NB4 (cell line): ENCODE measurements at places on chromosomes 13 and 19.
A peak's percentile ranks its signal among the peaks of the same experiment; 100 is the strongest.

DNA sequence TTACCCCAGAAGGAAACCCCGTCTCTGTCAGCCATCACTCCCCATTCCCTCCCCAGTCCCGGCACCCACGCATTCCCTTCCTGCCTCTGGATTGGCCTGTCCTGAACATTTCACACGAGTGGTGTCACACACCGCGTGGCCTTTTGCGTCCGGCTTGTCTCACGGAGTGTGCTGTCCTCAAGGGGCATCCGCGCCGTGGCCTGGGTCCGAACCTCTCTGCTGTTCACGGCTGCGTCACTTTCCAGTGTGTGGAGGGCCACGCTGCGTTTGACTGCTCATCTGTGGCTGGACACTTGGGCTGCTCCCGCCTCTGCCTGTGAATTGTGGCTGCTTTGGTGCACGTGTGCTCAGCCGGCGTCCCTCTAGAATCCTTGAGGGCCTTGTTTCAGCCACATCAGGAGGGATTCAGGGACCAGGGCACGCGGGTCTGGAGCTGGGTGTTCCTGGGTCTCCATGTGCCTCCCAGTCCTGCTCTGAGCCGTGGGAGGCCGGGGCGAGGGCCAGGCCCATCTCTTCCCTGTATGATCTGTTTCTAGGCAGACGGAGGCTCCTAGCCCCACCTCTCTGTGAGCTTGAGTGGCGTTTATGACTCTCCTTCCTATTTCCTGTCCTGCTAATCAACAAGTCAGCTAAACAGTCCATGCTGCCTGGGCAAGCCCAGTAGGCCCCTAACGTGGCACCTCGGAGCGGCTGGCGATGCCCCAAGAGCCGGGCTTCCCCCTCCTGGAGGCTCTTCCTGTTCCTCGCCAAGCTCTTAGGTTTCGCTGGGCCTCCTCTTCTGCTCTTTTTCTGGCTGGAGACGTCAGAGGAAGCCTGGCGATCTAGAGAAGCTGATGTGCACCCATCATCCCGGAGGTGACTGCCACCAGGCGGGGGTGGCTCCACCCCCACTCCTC lies 8.1 kb downstream of the STK11 start:
- no peak for DNase-seq

- no peak for DNase-seq
These were observed 1.9 kb upstream of the SLITRK1 start for GRCh38 chr13:83884141-83884540.

DNA sequence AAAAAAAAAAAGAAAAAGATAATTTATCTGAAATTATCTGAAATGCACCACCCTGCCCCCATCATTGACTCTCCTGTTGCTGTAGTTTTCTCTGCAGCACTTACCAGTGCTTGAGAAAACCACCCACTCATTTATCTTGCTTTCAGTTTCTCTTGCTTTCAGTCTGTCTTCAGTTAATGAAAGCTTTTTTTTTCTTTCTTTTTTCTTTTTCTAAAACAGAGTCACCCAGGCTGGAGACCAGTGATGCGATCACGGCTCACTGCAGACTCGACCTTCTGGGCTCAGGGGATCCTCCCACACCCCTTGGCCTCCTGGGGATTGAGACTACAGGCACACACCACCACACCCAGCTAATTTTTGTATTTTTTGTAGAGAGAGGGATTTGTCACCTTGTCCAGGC lies 4.3 kb upstream of the ACP5 start:
- DNase-seq: peak; percentile 84

GRCh38 chr13:39406688-39407087 lies 196.3 kb downstream of the LHFPL6 start:
- no peak for DNase-seq

GRCh38 chr13:92460479-92460878 lies 766.1 kb upstream of the GPC6 start:
- no peak for DNase-seq

GRCh38 chr19:49196527-49197240 lies 39.1 kb downstream of the TRPM4 start:
- no peak for DNase-seq

- no peak for DNase-seq
These were observed 33.9 kb upstream of the FLT1 start for GRCh38 chr13:28528848-28529247.

DNA sequence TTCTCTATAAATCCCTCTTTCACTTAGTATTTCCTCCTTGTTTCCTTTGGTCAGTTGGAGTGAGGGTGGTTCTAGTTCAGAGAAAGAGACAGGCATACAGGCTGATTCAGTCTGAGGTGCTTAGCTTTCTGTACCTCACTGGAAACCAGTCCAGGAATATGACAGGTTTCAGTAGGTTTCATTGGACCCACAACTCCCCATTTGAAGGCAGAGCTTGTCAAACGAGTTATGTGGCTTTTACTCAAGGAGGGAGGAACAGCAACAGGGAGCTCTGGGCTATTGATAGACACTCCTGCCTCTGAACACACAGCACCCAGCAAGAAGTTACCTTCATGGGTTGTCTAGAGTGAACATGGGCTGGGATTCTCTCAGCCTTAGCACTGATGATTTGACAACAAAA lies 14.5 kb downstream of the ACTN4 start:
- DNase-seq: no peak

- no peak for DNase-seq
These were observed 22.6 kb downstream of the GAS6 start for GRCh38 chr13:113841353-113841650.
